ENCODE measurements at places on chromosomes 2 and 18.

GRCh38 chr18:37222354-37222998 lies 343.1 kb downstream of the CELF4 start:
- ATAC-seq = no peak

DNA sequence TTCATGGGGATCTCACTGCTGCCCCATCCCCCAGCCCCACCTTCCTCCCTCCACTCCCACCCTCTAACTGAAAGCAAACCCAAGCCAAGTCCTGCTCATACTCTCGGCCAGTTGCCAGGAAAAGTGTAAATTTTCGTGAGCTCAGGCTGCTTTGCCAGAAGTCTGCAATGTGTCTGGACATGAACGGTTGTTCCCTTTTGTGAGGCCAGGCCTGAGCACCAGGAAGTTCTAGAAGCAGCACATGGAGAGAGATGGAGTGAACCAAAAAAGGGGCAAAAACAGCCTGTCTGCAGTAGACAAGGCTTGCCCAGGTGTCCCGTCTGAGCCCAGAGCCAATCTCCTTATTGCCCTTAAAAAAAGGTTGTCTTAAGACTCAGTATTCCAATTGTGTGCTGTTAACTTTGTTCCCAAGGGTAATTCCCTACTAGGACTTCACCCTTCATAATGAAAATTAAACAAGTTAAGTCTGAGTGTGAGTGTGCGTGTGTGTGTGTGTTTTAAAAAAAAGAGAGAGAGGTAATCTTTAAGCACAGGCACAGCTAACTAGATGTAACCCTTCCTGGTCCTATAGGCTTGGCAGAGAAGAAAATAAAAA lies 247.1 kb downstream of the BCL11A start:
- ATAC-seq = no peak

- no peak for ATAC-seq
Observed at GRCh38 chr2:135650721-135651120, 90.9 kb upstream of the UBXN4 start.

DNA sequence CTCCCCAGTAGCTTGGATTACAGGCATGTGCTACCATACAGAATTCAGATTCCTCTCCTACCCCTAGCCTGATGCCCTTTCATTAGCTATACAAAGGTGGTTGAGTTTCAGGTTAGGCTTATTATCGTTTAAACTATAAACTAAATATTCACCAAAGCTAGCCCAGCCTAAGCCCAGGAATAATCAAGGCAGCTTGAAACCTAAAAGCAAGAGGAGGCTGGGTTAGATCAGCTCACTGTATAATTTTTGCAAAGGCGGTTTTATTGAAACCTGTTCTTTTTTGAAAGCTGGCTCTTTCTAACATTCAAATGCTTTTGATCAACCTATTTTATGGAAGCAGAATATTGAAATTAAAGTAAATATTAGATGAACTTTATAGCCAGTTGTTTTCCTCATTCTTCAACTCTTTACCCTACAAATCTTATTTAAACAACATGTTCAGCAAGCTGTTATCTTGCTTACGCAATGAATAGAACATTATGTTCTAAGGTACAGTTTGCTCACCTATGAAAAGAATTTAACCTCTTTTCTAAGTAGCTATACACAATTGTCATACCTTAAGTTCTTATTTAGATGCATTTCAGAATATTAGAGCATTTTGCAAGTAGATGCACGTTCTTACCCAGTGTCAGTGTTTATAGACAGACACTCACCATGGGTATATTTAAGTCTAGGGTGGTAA lies 241.6 kb downstream of the NEDD4L start:
- ATAC-seq = no peak

DNA sequence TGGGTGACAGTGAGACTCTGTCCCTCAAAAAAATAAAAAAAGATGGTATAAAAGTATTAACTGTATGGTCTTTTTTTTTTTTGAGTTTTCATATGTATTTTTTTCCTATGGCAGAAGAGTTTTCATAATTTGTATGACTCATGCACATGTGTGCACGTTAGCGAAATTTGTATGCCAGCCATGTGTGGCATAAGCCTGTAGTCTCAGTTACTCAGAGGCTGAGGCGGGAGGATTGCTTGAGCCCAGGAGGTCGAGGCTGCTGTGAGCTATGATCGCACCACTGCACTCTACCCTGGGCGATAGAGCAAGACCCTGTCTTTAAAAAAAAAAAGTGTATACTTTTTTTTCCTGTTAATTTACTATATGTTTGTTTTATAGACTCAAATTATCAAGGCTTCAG lies 160.8 kb downstream of the TGIF1 start:
- no peak for ATAC-seq

DNA sequence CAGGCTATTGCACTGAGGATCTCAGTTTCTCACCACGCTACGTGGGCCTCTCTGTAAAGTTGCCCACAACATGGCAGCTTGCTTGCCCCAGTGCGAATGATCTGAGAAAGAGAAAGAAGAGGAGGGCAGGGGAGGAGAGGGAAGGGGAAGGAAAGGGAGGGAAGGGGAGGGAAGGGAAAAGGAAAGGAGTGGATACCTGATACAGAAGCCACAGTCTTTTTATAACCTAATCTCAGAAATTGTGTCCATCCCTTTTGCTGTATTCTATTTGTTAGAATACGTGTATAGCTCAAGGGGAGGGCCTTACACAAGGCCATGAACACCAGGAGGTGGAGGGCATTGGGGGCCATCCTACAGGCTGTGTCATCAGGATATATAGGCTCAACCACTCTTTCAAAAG lies 78.3 kb upstream of the PPP1CB start:
- no peak for ATAC-seq

DNA sequence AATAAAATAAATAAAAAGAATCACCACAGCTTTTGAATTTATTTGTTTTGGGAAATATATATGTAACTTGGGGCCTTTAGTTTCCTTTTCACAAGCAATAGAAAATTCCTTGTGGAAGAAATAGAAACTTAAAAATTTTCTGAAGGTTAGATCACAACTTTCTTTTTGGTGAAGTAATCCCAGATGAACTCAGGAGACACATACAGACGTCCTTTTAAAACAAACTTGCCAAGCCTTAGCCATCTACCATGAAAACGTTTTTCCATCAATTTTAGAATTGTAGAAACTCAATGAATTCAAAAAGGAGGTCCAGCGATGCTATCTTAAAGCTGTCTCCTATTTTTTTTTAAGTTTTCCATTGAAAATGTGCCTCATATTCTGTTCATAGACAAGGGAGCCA lies 225.6 kb downstream of the ASXL3 start:
- no peak for ATAC-seq

DNA sequence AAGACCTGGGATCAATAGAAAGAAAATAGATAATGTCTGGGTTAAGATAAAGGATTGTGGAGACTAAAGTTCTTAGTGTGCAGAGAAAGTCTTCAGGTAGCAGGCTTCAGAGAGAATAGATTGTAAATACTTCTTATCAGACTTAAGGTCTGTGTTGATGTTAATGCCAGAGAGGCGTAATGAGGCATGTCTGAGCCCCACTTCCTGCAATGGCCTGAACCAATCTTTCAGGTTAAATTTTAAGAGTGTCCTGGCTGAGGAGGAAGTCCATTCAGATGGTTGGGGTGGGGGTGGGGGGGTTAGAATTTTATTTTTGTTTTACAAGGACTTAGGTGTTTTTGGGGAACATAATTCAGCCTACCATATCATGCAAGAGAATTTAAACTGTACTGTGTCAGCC lies 129.5 kb downstream of the EVA1A start:
- ATAC-seq = peak; percentile 40

GRCh38 chr2:128090575-128090944 lies 440 bp upstream of the UGGT1 start:
- peak; percentile 5 for ATAC-seq

- ATAC-seq = no peak
Observed at GRCh38 chr2:176074919-176075425, 8.8 kb downstream of the EVX2 start.

- ATAC-seq = no peak
Observed at GRCh38 chr2:10413503-10413902, 34.6 kb downstream of the ODC1 start.

- ATAC-seq = no peak
Observed at GRCh38 chr2:127166231-127166860, 53.8 kb downstream of the CYP27C1 start.

DNA sequence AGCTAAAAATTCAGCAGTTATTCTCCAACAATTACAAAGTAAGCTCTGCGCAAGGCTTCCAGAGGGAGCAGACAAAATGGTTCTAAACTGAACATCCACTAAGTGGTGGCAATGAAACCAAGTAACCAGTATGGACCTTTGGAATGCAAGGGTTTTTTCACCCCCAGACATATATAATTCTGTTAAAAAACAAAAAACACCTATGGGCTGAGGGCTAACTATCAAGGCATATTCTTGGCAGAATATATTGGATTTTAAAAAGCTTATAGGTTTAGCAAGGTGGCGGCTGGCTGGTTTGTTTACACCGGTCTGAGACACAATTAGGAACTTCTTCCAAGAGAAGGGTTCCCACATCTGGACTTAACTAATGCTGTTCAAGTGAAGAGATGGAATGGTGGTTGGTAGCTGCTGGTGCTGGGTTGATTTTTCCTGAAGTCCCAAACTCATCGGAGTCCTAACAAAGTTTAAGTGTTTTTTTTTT lies 2.8 kb downstream of the ZFP36L2 start:
- no peak for ATAC-seq

GRCh38 chr18:58196164-58196563 lies 152.1 kb downstream of the NEDD4L start:
- no peak for ATAC-seq

- ATAC-seq = no peak
Observed at GRCh38 chr2:30784682-30785081, 22.6 kb downstream of the CAPN13 start.

- no peak for ATAC-seq
Observed at GRCh38 chr2:105537920-105538319, 139.1 kb upstream of the FHL2 start.

GRCh38 chr18:23036660-23037201 lies 98.6 kb upstream of the CABLES1 start:
- ATAC-seq = no peak

DNA sequence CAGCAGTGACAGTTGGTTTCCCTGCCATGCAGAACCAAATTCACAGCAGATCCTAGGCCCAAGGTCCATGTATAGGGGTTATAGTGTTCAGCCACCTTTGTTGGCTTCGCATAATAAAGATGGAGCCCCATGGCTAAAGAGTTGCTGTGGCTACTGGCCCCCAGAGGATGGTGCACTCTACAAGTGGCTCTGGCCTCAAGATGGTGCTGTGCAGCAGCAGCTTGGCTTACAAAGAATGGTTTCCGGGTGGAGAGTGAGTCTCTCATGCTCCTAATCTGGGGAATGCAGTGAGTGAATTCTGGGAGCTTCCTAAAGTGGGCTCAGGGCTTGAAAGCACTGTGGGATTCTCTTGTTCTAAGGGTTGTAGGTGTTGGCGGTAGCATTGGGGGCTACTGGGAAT lies 1199.7 kb downstream of the CNTNAP5 start:
- ATAC-seq = no peak

DNA sequence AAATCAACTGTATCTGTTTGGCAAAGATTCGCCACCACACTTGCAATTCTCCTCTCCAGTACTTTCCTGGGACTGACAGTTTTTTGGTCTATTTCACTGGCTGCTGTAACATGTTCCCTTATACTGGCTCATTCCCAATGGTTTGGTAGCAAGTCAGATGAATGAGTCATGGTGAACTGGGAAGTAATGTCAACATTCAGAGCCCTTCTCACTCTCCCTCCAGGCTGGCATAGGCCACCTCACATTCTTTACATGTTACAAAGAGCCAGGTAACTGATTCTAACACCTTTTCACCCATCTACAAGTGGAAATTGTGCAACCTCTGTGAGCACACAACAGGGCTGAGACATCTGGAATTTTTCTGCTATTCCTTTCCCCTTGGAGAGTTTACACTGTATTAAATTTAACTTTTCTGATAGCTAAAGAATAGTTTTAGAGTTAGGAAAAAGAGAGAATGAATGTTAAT lies 111.3 kb upstream of the TLK1 start:
- no peak for ATAC-seq

DNA sequence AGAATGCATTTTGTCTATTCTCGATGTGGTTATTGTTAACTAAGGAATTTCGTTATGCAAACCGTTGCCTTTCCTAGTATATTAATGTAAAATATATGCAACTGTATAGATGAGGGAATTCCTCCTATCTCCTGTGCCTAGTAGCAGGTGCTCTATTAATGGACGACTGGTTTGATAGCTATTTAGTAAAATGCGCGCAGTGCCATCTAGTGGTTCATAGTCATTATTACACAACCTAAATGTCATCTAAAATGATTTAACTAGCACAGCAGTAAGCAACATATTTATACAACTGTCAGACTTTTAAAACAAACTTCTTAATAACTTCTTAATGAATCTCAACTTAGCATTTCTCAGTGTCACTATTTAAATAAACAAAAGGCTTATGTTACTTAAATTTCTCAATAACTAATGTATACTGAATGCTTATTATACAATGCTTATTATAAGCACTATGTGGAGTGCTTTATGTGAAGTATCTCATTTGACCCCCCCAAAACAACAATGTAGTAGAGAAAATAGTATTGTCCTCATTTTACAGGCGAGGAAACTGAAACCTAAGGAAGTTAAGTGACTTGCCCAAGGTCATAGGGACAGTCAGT lies 77.9 kb downstream of the DTNA start:
- peak; percentile 47 for ATAC-seq

DNA sequence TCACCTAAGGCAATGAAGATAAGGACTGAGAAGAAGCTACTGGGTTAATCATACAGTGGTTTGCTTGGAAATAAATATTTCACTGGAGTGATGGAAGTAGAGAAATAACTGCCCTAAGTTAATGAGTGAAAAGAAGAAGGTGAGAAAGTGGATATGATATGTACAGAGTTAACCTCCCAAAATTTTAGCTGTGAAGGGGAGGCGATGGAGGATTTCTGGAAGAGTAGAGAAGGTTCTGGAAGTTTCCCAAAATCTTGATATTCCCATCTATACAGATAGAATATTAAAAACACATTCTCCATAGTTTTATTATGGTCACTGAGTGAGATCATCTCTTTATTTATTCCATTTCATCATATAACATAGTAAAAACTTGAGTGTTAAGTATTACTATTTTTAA lies 296.6 kb upstream of the RGPD4 start:
- no peak for ATAC-seq

DNA sequence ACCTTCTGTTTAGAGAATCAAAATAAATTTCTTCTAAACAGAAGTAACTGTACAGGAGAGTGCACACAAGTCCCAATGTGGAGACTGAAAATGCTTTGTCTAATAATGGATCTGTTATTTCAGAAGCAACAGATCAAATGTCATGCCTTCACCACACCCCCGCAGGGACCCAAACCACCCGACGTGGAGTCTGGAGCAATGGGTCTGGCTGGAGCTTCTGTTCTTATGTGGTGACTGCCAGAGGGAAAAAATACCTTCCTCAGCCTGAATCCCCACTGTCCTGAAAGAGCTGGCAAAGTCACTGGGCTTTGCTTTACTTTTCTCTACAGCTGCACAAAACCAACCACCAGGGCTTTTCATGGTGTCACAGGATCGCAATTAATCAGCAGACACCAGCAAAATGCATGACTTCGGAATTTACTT lies 119.0 kb upstream of the ZFP36L2 start:
- ATAC-seq = no peak

- ATAC-seq = no peak
Observed at GRCh38 chr2:423479-423878, 135.6 kb upstream of the ALKAL2 start.

DNA sequence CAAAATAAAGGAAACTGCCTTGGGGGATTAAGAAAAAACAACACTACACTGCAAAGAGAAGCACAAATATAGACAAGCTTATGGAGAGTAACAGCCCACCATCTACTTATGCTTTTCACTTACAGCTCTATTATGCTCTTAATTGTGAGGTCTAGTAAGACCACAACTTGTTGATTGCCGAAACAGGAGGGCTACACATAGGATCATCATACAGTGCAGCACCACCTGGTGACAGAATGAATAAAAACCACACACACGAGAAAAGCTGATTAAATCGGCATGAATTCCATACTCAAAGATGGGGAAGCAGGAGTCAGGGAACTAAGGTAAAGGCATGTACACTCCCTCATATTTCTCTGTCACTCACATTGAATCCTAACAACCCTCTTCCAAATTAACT lies 259.2 kb downstream of the IKZF2 start:
- no peak for ATAC-seq
